ENCODE measurements at places on chromosomes 1 and 21.

- DNase-seq = no peak
These were observed 832.6 kb upstream of the TMPRSS15 start for GRCh38 chr21:19236209-19236608.

GRCh38 chr1:241336335-241336734 lies 20.7 kb downstream of the RGS7 start:
- no peak for DNase-seq

- DNase-seq = no peak
These were observed 171.7 kb downstream of the PRDM16 start for GRCh38 chr1:3240524-3241235.

DNA sequence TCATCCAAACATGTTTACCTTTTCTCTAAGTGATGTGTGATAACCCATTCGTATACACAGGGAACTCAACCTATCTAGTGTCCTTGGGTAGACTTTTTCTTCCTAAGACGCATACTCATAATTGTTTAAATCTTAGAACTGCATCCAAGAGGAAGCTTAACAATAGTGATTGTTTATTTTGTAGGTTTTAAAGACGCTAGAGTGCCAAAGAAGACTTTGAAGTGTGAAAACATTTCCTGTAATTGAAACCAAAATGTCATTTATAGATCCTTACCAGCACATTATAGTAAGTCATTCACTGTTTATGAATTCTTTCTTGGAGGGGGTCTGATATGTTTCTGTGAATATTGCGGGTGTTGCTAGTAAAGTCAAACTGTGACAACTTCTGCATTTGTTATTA lies 25.4 kb downstream of the PLA2G4A start:
- DNase-seq = no peak

GRCh38 chr1:18783705-18784481 lies 75.6 kb downstream of the TAS1R2 start:
- DNase-seq = no peak

DNA sequence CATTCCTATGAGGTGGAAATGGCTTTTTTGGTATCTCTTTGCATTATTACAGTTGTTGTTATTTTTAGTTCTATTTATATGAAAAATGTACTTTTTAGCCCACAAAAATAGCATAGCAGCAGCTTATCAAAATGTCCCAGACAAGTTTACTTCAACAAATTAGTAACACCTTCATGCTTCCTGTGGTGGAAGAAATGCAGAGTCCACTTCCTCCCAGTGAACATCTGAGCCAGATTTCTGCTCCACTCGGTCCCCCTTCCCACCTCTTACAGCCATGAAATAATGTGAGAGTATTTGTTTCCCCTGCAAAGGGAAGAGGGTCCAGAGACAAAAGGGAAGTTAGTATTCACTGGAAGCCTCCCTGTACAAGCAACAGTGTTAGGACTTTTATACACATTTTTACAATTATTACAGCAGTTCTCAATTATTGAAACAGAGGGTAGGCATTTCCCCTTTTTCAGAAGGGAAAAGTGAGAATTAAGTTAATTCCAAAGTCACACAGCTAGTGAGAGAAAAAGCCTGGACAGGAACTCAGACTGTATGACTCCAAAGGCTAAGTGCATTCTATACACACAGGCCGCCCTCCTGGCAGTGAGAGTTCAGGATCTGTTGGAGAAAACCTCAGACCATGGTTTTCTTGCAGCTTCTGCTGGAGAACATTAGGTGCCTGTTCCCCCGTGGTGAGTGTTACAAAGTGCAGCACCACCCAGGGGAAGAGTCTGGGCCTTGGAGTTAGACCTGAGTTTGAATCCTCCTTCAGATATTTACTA lies 126.5 kb downstream of the PBX1 start:
- DNase-seq = no peak

Measured in prostate gland (tissue), 2 donors.